Thoracic aorta endothelial cell (primary cell): ENCODE measurements at places on chromosomes 3 and 15. TPM values are rescaled to one million over a fixed set of nuclear protein-coding genes. Genes with fewer than 3 reads are reported as not detected.

Gene EFHB
- total RNA-seq = 0.27 TPM in 1 of 2 replicates, not detected in the other

Gene CCRL2
- total RNA-seq = 14.6 and 15.4 TPM in 2 replicates

Gene ATP10A
- under 0.01 TPM in 2 replicates for total RNA-seq

Gene GP9
- not detected in 2 replicates for total RNA-seq

Gene MIX23
- total RNA-seq = 42.3 and 45.9 TPM in 2 replicates
